Frontal cortex (tissue), 4 donors: ENCODE measurements at places on chromosomes 3 and 15. TPM values are rescaled to one million over a fixed set of nuclear protein-coding genes. Genes with fewer than 3 reads are reported as not detected.

DNA sequence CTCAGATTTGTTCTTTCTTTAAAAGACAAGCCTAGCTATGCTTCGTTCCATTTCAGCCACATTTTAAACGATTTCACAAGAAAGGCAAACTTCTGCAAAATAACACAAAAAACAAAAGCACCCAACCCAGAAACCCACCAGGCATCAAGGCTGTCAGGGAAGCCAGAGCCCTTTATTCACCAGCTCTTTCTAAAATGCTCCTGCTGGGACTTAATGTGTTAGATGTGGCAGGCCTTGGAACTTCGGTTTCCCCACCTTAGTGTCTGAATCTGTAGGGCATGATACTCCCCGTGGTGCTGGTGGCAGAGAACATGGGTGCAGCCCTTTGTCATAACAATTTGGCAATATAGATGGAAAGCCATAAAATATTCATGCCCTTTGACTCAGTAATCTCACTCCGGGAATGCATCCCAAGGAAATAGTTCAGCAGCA is 56.8 kb upstream of the LCTL start:
- no peak for DNase-seq

SH3GL3 gene
- 187 TPM for total RNA-seq

DNA sequence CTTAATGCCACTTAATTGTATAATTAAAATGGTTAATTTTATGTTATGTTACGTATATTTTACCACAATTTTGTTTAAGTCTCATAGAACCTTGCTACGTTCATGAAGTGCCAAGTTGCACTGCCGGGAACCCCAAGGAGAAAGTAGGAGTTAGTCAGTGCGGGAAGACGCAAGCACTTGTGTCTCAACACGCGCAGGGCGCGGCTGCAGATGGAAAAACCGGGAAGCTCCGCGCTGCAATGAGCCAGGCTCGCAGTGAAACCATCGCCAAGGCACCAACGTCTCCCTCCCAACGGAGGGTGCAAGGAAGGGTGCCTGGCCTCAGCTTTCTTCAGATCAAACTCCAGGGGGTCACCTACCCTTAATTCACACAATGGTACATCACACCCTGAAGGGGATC is 21.6 kb downstream of the MAGI1 start:
- no peak for DNase-seq

GRCh38 chr15:70293591-70294470 is 196.1 kb upstream of the TLE3 start:
- no peak for DNase-seq

GRCh38 chr3:190120269-190121060 is at the start of gene P3H2:
Gene P3H2 (minus strand): TSS chr3:190120897. CDS start chr3:190120731, 166 bp downstream.
- peak; percentile 73 for DNase-seq

DNA sequence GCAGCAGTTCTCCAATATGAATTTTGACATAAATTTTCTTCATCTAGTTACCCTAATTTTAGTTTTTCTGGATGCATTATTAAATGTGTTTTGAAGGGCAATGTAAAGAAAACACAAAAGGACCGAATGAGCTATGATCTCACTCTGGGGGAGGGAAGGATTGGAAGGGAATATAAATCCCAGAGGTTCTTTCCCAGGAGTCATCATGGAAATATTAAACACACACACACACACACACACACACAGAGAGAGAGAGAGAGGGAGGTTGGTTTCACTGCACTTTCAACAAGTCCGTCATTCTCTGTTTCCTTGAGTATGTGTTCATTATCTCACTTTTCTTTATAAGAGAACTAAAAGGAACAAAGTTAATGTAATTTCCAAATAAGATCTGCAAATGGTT is 70.7 kb upstream of the DCBLD2 start:
- no peak for DNase-seq

DNA sequence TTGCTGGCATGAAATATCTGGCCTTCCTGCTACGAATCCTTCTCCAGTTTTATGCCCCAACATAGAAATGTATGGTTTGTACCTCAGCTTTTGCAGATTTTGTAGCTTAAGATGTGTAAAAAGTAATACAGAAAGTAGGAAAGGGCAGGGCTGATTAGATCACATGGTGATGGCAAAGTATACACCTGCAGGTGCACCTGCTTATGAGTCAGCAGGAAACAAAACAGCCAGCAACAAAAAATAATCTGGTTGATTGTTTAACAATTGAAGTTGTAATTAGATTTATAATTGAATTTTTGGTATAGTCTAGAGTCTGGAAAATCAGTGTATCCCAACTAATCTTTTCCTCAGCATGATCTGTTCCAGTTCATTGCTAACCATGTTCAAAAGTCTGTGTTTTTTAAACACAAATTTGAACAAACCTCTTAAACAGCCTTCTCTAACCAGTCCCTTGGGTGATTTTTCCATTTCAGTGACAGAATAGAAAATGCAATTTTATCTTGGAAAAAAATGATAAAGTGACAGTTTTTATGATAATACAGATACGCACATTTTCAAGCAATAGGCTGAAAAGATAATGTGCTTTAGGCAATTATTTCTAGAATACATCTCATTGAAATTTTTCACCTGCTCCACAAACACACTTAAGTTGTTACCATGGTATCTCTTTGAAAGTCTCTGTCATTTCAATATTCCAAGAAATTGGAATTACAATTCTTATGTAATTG is 477.4 kb downstream of the NAALADL2 start:
- DNase-seq, result no peak

GRCh38 chr15:38975282-38975990 is 410.8 kb upstream of the RASGRP1 start:
- DNase-seq, result no peak

ADGRG7 gene
- not detected for total RNA-seq

GRCh38 chr3:43014241-43014640 is 35.1 kb downstream of the GASK1A start:
- DNase-seq, result no peak

DNA sequence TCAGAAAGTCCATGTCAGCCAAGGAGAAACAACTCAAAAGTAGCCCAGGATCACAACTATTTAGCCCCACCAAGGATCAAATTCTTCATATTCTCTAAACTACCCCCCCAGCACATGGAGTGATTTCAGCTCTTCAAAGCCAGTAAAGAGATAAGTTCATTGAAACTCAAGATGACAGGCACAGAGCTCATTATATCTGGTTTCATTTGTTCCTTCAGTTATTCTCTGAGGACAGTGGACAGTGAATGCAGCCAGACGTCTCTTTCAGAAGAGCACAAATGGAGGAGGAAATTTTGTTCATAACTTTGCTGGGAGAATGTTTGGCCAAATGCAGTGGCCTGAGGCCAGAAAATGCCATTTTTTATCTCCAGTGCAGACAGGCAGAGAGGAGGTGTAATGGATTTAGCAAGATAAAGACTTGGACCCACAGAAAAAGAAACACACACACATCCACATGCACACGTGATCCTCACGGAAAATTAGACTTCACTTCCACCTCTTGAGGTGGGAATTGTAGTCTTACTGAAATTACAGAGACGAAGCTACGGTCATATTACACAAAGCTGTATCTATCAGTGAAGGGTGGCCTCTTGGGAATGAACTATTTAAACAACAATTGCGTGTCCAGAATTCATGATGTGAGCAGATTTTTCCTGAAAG is 64.6 kb downstream of the HES1 start:
- no peak for DNase-seq

- DNase-seq, result no peak
Measured at GRCh38 chr15:65072027-65072426, 4.2 kb upstream of the RASL12 start.

- DNase-seq, result peak; percentile 48
Measured at GRCh38 chr15:89356634-89357298, 22.1 kb upstream of the POLG start.

DNA sequence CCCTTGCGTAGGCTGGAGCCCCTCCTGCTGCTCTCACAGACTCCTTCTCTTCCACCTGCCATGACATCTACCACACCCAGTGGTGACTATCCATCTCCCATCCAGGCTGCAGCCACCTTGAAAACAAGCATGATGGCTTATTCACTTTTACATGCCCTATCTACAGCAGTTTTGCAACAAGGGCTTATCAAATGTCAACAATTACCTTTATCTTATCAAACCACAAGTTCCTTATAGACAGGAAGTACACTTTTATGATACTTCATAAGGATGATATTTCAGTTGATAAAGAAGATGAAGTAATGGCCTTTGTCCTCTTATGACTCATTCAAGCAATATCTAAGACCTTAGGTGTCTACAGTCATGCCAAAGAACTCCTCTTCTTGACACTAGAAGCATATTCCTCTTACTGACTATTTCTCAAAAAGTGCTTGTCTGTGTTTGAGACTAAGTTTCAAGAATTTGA is 125.3 kb upstream of the SPRED1 start:
- DNase-seq, result no peak

GRCh38 chr15:85832394-85832793 is 37.7 kb upstream of the KLHL25 start:
- DNase-seq, result no peak

DNA sequence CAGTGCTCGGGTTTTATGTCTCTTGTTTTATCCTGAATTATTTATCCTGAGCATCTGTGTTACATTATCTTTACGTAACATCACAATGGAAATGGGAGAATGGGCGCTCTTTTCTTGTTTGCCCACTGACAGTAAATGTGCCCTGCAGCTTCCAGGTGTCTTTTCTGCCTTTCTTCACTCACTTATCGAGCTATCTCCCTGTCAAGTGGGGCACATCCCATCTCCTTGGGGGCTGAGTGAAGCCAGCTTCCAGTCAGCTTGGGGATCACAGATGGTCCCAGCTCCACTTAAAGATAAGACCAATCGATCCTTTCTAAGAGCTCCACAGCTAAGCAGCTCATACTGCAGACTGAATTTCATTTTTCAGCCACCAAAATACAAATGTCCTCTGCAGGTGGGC is 125.8 kb downstream of the KBTBD8 start:
- DNase-seq, result no peak

- peak; percentile 44 for DNase-seq
Measured at GRCh38 chr15:79028411-79028964, 62.1 kb downstream of the RASGRF1 start.

DNA sequence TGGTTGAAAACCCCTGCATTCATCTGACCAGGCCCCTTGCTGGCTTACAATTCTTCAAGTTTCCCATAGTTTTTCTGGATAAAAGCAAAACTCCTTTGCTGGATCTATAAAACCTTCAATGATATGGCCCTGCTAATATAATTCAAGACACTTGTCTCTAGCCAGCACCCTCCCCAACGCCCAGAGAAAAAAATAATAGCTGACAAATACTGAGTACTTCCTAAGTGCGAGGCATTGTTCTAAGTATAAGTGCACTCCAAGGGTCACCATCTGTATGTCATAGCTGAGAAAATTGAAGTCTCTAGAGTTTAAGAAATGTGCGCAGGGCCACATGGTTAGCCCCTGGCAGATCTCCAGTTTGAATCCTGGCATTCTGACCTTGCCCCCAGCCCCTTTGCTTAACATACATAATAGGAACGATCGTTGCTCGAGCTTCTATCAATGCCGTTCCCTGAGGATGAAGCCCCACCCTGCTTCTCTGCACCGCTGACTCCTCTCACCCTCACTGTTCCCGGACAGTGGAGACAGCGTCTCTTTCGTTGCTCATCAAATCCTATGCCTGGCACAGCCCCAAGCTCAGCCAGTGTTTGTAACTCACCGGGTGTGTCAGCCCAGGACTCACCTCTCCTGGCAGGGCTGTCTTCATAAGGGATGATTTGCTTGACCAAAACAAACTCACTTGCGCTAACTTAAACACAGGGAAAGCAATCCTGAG is 377.1 kb upstream of the PROK2 start:
- no peak for DNase-seq

- no peak for DNase-seq
Measured at GRCh38 chr3:8638994-8639658, 5.5 kb downstream of the SSUH2 start.

DNA sequence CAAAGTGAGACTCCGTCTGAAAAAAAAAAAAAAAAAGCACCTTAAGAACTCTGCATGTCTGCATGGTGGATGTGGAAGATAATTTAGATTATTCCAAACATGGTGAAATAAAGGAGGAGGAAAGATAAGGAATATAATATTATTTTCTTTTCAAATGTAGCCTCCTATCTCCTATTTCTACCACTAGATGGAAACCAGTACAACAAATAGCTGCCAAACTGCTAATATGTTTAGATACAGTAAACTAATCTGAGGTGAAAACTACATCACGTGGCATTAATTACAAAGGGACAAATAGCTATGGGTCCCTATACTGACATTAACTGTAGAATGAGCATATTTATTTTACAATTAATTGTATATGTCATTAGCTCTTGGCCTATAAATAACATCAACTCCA is 197.8 kb downstream of the TBC1D5 start:
- no peak for DNase-seq

- DNase-seq, result no peak
Measured at GRCh38 chr3:76986876-76987474, 52.9 kb upstream of the ROBO2 start.

KIF15 gene
- 6.9 TPM for total RNA-seq

DNA sequence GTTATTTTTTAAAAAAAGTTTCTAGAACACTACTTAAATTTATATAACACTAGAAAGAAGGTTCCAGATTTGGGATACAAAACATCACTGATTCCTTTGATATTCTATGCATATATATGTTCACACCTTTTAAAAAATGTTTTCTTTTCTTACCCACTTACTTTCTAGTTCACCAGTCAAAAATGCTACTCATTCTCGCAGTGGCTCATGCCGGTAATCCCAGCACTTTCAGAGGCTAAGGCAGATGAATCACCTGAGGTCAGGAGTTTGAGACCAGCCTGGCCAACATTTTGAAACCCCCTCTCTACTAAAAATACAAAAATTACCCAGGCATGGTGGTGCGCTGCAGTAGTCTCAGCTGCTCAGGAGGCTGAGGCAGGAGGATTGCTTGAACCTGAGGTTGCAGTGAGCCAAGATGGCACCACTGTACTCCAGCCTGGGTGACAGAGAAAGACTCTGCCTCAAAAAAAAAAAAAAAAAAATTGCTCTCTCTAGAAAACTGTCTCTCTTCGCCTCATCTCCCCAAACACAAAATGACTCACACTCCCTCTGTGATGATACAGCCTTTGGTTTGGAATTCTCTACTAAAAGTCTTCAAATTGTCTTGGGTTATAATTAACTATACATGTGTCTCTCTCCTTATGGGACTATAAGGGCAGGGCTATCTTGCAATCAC is 52.6 kb upstream of the TGFBR2 start:
- DNase-seq, result no peak

DNA sequence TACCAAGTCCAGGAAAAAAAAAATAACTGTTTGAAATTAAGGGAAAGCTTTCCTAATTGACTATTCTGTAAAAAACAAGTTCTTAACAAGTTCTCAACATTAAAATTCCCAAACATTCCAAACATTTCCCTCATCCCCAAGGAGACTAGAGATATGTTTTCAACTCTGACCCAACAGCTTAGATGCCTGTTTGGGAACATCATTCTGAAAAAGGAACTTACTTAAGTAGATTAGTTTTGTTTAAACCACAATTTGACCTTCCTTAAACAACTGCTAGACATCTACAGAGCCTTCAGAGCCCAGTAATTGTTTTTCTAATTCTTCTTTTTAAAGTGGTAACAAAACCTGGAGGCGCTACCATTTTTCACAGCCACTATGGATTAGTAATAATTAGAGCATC is 12.8 kb downstream of the UBR1 start:
- no peak for DNase-seq

DNA sequence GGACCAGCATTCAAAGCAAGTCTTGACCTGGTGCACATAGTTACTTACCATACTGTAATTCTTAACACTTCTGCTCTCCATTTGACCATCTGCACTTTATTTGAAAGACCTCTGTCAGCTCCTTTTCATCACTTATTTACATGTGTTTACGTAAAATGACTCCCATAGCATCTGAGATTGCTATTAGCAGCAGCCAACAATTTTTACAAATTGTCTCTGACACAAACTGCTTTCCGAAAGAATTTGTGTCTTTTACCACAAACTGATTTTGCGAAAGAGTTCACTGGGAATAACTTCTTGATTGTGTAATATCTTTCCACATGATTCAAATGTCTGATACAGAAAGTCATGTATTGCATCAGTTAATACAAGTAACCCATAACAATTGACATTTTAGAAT is 144.1 kb upstream of the PEX5L start:
- DNase-seq, result no peak

ISLR2 gene
- 113 TPM for total RNA-seq
